ENCODE measurements at places on chromosomes 2 and 18.
A peak's percentile ranks its signal among the peaks of the same experiment; 100 is the strongest.

DNA sequence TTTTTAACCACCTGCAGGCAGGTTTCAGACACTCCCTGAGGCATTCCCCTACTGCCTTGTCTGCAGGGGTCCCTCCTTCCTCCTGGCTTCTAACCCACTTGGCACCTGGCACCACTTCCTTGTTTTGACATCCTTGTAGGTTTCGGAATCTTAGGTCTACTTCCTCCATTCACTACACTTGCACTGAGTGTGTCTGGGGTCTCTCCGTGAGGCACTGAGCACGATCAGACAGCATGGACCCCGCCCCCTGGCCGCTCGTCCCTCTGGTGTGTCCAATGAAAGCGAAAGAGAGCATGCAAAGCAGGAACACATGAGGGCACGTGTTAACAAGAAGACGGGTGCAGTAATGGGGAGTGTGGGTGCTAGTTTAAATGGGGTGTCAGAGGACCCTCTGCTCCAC, 63.8 kb downstream of the HAUS1 start:
- no peak for DNase-seq

- DNase-seq: no peak
These were observed 47.0 kb upstream of the AP1S3 start for GRCh38 chr2:223884399-223884798.

DNA sequence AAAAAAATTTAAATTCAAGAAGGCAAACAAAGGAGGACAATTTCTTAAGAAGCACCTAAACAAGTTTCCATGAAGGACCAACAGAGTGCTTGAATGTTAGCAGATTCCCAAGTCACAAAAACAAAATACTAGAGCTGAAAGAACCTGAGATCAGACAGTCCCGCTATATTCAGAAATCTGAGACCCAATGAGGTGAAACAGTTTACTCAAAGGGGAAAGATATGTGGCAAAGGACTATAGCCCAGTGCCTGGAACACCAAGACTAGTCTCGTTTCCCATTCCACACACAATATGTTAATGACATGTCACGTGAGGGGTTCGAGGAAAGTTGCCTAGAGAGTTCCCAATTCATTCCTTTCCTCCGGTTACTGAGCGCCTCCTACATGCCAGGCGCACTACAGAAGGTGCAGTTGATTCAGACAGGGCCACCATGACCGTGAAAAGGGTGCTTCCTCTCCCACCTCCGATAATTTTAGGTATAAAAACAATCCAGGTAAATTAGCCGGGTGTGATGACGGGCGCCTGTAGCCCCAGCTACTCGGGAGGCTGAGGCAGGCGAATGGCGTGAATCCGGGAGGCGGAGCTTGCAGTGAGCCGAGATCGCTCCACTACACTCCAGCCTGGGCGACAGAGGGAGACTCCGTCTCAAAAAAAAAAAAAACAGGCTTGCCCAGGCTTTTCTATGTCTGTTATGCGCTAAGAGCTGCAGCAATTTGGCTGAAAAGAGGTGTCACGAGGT, 617 bp downstream of the SRBD1 start:
- DNase-seq: peak; percentile 31

- DNase-seq: peak; percentile 51
These were observed 1.1 kb downstream of the HPCAL1 start for GRCh38 chr2:10303694-10304378.

DNA sequence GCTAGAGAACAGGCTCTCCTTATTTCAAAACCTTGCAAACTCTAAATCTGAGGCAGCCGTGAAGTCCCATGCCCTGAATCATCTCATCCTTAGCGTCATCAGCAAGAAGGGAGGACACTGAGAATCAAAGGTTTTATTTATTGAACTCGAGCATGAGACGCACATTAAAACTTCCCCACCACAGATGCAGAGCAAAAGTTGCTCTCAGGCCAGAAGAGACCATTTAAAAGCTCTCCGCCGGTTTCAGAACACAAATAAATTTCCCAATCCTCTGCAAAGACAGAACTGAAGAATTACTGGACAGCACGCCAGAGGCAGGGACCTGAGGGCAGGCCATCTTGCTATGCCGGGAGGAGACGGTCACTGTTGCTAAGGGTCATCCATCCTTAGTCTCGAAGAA, 1.3 kb downstream of the AMMECR1L start:
- DNase-seq: no peak

DNA sequence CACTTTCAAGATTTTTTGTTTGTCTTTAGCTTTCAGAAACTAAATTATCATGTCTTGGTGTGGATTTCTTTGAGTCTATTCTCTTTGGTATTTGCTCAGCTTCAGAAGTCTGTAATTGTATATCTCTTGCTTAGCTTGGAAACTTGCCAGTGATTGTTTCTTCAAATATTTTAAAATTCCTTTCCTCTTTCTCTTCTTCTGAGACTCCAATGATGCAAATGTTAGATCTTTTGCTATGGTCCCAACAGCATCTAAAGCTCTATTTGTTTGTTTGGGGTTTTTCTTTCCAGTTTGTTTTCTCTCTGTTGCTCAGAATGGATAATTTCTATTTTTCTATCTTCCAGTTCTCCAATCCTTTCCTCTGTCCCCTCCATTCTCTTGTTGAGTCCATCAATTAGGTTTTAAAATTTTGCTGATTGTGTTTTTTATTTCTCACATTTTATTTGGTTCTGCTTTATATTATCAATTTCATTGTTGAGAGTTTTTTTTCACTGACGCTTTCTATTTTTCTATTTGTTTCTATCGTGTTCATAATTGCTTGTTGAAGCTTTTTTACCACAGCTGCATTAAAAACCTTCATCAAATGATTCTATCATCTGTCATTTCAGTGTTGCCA, 81.5 kb upstream of the DAPL1 start:
- DNase-seq: no peak

- no peak for DNase-seq
These were observed 1055.5 kb upstream of the KLHL29 start for GRCh38 chr2:22329211-22330154.

DNA sequence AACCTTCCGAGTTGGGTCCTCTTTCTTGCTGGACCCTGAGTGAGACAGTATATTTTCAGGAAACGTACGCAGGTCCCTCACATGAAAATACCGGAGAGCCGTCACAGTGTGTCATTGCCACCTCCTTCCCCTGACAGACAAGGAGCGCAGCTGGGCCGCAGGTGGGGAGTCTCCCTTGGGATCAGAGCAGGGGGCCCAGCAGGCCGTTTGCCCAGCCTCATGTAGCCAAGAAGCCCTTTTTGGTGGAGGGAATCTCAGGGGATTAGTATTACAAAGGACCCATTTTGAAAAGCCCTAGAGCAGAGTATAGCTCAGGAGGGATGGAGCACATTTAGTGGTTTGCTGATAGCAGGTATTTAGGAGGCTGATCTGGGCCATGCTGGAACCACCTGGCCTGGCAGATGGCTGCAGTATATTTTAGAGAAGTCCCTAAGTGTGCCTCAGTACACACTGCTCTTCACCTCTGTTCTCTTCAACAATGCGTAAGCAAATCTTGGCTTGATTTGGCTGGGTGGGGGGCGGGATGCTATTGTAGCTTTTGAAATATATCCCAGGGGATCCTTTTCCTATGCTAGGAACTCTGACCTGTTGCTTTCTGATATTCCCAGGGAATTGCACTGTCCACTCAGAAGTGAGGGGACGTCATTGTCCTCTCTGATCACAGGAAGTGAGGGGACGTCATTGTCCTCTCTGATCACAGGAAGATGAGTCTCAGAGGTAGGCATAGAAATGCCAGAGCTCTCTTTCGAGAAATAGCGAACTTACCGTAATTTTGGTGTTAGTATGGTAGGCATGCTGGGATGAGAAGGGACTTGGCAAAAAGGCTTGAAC, 171.9 kb downstream of the HRH4 start:
- no peak for DNase-seq

GRCh38 chr18:33711514-33711913, 133.5 kb downstream of the ASXL3 start:
- DNase-seq: no peak

DNA sequence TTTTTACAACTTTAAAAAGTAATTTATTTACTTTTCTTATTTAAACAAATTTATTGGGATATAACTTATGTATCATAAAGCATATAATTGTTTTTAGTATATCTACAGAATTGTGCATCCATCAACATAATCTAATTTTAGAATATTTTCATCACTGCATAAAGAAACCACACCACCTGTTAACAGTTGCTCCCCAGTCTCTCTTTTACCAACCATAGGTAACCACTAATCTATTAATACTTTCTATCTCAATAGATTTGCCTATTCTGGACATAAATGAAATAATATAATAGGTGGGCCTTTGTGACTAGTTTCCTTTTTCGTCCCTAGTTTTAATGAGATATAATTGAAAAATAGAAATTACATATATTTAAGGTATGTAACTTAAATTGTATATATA, 90.6 kb downstream of the ADAM23 start:
- no peak for DNase-seq
